ENCODE measurements at places on chromosomes 6 and 20.

DNA sequence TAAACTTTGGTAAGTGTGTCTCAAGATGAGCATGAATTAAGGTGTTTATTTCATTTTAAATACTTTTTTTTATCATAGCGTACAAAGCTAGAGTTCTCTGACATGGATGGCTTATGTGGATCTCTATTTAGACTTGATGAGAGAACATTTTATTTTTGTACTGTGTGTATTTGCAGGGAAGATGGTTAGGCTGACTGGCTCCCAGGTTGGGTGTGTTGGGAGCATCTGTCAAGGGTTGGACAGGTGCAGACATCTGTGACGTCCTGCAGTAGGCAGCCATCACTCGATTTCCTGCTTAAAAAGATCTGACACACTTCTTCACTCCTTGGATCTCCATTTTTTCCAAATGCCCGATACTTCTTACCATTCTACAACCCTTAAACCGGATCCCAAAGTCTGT lies 221.9 kb upstream of the QKI start:
- DNase-seq: no peak

GRCh38 chr6:168060521-168060931 lies 18.5 kb downstream of the FRMD1 start:
- no peak for DNase-seq

DNA sequence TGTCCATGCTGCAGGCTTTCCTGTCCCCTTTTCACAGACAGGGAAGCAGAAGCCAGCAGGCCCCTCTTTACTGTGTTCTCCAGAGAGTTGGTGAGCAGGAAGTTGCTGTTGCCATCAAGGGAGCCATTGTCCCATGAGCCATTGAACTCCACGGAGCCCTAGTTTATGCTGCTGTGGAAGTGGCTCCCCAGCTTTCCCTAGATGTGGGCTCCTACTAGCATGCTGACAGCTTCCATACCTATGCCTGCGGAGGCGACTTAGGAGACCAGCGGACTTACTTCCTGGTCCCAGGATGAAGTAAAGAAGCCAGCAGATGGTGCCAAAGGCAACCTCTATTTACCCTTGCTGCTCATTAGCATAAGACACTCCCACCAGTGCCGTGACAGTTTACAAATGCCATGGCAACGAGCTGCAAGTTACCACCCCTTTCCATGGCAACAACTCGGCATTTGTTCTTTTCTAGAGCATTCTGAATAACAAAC lies 30.8 kb upstream of the FKBP1A start:
- no peak for DNase-seq

DNA sequence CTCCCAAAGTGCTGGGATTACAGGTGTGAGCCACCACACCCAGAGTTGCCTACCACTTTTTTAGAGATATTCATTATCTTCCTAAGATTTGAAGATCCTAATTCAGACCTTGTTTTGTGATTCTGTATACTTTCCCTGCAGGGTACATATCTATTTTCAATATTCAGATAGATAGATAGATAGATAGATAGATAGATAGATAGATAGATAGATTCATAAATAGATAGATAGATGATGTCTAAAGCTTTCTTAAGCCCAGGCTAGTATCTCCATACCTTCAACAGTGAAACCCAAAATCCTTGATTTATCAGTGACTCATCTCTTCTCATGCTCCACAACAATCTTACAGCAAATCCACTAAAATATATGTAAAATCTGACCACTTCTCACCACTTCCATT lies 30.8 kb downstream of the ZNF391 start:
- DNase-seq: no peak

- no peak for DNase-seq
Measured at GRCh38 chr6:25612666-25613065, 39.3 kb upstream of the SCGN start.

- no peak for DNase-seq
Measured at GRCh38 chr6:3765415-3765814, 13.9 kb upstream of the PXDC1 start.

GRCh38 chr6:136102991-136103688 lies 147.0 kb downstream of the MTFR2 start:
- no peak for DNase-seq

- DNase-seq: no peak
Measured at GRCh38 chr6:136510299-136510698, 39.9 kb downstream of the MAP7 start.

GRCh38 chr20:21099751-21100577 lies 6.2 kb downstream of the LINC00237 start:
- DNase-seq: no peak

- DNase-seq: no peak
Measured at GRCh38 chr6:134449781-134450180, 131.9 kb upstream of the SGK1 start.

GRCh38 chr20:8394308-8394945 lies 262.4 kb downstream of the PLCB1 start:
- DNase-seq: no peak

GRCh38 chr6:40541556-40542174 lies 45.5 kb downstream of the LRFN2 start:
- no peak for DNase-seq

- DNase-seq: no peak
Measured at GRCh38 chr20:1876217-1876921, 18.8 kb upstream of the SIRPA start.

GRCh38 chr20:47274401-47275108 lies 81.9 kb downstream of the ZMYND8 start:
- no peak for DNase-seq

DNA sequence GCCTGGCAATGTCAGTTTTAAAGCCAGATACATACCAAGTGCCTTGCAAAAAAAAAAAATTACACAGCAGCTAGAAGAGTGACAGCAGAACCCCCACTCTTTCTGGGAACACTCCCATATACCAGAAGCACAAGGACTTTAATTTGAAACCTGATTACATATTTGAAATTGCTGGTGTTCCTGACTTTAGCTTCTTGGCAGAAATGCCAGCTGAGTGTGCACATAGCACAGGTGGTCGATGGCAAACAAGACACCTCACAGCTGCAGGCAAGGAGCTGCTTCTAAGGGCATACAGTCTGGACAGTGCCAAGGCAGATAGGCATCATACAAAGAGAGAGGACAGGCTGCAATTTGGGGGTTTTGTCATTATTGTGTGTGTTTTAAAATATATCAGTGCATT lies 150.7 kb upstream of the SGK1 start:
- no peak for DNase-seq

- DNase-seq: no peak
Measured at GRCh38 chr6:115544765-115545671, 515.7 kb downstream of the FRK start.

GRCh38 chr20:64279826-64280459 lies 24.4 kb downstream of the PCMTD2 start:
- no peak for DNase-seq

DNA sequence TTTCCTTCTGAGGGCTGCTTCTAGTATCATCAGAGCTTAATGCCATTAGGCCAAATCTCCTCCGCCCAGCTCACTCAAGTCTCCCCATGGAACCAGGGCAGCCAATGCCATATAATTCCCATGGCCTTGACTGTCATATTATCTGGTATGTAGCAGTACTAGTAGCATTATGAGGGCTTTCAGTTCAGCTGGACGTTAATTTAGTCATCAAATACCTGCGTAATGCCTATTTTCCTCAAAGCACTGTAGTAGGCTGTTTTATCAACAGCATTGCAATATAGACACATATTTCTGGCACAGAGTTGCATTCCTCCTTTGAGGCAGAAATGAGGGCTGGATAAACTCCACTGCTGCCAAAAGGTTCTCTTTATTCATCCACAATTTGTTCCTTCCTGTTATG lies 1.7 kb downstream of the KCTD20 start:
- DNase-seq: no peak

GRCh38 chr6:11036351-11036740 lies 7.8 kb downstream of the ELOVL2 start:
- no peak for DNase-seq

- no peak for DNase-seq
Measured at GRCh38 chr20:31739550-31739977, 474 bp downstream of the TPX2 start.

Data from stimulated activated CD4-positive, alpha-beta T cell treated with anti-CD3 and anti-CD28 coated beads, Interleukin-1b, Interleukin-23, amount 100 ng/mL, for 1 hour (primary cell).